ENCODE measurements at places on chromosomes 5 and 9.

DNA sequence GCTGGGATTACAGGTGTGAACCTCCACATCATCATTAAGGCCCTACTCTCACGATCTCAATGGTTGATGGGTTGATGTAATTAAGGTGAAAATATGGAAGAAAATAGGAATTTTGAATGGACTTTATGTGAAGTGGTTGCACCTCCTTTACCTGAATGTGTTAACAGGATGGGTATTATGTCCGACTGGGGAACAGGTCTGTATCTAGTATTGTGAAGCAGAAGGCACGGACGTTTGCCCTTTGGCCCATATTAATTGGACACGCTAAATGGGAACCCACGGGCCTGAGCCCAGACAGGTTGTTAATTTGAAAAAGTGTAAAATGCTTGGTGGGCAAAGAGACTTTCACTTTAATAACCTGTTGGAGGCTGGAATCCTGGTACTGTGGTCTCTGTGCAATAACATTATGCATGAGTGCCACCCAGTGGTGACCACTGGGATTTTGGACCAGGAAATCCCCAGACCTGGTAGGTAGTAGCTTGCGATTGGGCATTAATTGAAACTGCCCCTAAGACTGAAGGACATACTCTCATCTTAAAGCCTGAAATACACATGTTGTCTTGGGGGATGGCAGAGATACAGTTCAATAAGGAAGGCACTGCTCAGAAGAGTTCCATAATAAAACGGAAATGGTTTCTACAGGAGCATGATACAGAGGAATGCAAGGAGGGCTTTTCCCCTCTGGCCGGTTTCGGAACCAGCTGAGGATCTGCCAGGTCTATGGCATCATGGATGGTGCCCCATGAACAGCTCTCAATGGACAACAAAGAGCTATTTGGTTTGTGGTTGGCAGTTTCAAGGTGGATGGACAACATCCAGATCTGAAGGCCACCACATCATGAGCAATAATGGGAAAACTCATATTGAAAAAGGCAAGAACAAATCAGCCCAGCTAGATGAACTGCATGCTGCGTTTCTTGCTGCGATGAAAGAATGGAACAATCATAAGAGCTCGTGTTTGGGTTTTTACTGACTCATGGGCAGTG lies 26.2 kb upstream of the BICD2 start:
- DNase-seq: peak; percentile 81

DNA sequence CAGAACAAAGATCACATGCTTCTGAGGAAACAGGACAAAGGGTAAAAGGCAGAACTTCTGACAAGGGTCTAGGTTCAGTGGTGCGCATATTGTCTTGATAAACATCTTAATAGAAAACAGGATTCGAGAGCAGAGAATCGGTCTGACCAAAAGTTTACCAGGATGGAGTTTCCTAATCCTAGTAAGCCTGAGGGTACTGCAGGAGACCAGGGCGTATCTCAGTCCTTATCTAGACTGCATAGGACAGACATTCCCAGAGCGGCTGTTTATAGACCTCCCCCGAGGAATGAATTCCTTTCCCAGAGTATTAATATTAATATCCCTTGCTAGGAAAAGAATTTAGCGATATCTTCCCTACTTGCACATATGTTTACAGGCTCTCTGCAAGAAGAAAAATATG lies 32.4 kb upstream of the TNFSF8 start:
- DNase-seq: no peak

DNA sequence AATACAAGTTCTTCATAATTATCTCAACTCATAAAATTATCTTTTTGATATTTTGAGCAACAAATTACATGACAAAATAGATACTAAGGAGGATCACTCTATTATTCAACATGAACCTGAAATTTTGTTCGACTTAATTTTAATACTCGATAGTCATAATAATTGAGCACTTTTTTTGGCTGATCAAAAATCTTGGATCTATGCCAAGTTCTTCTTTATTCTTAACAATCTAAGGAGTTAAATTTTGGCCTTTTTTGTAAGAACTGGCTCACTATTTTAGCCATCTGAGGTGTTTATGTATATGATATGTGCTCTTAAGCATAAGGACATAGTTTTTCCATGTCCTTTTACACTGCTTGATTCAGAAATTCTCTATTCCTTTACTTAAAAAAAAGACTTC lies 996.1 kb upstream of the COX7C start:
- no peak for DNase-seq

DNA sequence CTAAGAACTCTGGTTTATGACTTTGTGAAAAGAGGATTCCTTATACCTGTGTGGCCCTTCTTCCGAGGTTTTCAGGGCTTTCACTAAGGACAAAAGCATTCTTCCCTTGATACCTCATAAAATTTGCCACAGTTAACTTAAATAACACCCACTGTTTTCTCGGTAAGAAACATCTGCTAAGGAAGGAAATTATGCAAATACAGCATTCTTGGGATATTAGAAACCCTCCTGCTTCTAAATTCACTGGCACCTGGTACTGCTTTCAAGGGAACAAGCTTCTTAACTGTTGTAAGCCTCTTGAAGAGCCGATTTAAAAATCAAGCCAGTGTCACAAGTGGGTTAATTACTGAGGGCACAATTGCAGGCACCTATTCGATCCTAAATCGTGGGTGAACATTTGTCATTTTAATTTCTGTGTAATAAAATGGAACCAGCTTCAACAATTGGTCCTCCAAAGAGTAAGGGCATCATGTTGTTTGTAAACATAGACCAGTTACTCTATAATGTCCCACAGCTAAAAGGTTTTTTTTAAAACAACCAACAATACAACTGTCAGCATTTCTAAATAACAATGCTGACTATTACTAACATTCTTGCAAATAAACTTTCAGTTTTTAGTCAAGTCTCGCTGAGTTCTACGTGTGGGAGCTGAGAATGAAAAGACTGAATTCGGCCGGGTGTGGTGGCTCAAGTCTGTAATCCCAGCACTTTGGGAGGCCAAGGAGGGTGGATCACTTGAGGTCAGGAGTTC lies 26.6 kb downstream of the AK3 start:
- no peak for DNase-seq

DNA sequence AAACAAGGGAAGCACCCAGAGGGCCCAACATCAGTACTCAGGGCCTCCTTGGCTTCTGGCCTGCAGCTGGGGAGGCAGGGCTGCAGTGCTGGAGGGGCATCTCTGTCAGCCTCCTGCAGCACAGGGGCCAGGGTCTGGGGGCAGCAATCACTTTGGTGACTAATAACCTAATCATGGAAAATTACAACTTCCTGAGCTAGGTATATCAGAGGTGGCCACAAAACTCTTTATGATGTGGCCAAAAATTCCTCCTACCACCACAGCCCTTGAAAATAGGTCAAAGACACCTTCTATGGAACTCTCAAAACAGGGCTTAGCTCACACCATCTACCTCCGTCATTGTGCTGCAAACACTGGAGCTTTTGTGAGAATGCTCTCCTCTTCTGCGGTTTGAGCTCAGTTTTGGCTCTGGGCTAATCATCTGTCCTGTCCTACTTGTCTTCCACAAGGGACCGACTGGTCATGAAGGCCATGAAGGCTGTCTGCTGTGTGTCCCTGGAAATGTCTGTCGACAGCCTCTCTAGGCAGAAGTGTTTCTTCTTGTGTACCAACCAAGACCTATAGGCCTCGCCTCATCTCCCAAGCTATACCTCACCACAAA lies 28.6 kb downstream of the CSF2 start:
- peak; percentile 60 for DNase-seq

DNA sequence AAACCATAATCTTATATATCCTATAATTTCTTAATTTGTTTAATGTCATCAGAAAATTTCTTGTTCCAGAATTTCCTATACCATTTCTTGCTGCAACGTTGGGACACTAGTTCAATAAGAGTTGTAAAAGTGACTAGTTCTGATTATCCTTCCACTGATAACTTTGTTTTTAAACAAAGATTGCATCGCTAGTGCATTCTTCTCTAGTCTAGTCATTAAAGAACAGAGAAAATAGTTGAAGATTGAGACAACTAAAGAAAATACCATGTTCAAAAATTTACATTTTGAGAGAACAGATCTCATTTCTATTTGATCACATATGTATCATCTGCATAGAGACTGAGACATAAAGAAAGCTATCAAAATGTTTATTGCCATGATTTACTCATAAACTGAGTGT lies 1888.2 kb downstream of the EFNA5 start:
- no peak for DNase-seq

DNA sequence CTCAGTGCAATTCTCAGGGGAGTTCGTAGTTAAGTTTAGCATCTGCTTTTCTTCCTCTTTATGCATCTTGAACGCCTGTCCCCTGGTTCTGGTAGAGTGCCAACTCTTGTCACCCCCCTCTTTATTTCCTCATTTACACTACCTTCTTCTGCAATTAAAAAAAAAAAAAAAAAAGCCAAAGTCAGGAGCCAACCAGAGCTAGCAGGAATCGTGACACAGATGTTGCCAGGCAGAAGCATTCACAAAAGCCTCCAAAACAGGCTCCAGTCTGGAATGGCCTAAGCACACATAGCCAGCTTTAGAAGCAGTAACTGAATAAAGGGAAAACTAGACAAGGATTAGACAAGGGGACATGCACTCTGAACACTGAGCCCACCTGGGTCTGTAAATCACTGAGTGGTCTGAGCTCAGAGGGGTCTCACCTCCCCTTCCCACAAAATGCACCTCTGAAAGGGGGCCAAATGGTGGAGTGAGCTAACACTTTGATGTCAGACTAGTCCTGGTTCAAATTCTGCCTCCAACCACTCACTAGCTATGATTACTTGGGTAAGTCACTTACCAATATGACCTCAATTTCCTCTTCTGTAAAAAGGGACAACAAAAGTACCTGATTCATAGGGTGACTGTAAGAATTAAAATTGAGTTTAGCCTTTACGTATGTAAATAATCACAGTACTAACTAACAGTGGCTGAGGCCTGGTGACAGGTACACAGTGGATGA lies 2.0 kb downstream of the CD74 start:
- peak; percentile 52 for DNase-seq

DNA sequence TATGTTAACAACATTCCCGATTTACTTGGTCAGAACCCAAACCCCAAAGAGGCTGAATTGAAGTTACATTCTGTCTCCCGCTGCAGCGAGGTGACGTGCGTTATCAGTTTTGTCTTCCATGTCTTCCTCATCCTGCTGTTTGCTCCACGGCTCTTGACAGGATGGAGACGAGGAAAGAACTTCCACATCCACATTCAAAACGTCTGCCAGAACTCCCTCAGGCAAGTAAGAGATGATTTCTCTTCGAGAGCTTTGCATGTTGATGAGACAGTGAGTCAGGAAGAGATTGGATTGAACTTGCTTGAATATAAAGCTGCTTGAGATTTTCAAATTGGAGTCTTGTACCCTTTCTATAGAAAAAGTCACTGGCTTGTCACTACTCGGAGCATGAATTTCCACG lies 242.6 kb downstream of the AUH start:
- no peak for DNase-seq

DNA sequence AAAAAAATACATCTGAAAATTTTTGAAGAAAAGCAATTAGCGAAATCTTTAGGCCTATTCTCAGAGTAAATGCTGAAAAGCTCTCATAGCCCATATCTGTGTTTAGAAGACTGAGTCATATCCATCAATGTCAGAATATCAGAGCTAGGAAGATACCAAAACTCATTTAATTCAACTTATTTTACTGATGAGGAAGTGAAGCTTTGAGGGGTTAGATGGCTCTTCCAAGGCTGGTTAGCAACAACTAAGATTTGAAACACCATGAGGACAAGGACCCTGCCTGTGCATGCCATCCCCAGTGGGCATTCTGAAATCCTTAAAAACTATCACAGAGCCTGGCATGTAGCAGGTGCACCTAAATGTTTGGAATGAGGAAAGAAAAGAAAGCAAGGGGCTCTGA lies 2.5 kb downstream of the FREM1 start:
- DNase-seq: no peak

GRCh38 chr9:106035806-106036205 lies 341.5 kb downstream of the TMEM38B start:
- no peak for DNase-seq

Data from activated CD4-positive, alpha-beta T cell treated with anti-CD3 and anti-CD28 coated beads for 48 hours (primary cell).